ENCODE measurements at places on chromosomes 16 and 17. TPM values are rescaled to one million over a fixed set of nuclear protein-coding genes. Genes with fewer than 3 reads are reported as not detected.

DNA sequence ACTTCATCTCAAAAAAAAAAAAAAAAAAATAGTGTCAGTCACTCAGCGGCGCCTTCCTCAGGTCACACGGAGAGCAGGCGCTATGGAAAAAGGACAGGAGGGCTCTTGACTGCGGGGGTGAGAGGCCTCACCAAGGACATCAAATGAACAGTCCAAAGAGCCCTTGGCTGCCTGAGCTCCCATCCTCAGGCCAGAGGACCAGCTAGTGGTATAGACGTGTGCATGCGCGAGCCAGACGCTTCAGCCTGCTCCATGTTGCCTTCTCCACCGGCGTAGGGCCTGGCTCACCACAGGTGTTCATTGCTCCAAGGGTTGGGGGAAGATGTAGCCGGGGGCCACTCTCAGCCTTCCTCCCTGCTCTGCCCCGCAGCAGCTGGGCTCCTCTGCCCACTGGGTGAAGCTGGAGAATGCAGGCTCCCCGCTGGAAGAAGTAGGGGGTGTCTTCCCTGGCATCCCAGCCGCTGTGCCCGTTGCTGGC, 65.8 kb upstream of the PLCG2 start:
- no peak for DNase-seq

- DNase-seq, result no peak
These were observed 95.0 kb downstream of the RPTOR start for GRCh38 chr17:80639658-80640057.

DNA sequence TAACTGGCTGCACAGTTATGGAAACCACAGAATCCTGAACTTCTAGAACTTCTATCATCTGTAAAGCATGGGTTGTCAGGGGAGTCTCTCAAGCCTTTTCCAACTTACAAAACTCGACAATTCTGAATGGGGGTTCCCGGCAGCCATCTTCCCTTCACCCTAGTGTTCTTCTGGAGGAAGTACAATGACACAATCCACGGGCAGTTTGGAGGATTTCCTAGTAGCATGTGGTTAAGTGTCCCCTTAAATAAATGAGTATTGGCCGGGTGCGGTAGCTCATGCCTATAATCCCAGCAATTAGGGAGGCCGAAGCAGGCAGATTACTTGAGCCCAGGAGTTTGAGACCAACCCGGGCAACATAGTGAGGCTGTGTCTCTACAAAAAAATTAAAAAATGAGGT, 2.1 kb downstream of the SLC16A6 start:
- DNase-seq, result no peak

- DNase-seq, result no peak
These were observed 295.3 kb downstream of the SOX9 start for GRCh38 chr17:72416054-72416675.

DNA sequence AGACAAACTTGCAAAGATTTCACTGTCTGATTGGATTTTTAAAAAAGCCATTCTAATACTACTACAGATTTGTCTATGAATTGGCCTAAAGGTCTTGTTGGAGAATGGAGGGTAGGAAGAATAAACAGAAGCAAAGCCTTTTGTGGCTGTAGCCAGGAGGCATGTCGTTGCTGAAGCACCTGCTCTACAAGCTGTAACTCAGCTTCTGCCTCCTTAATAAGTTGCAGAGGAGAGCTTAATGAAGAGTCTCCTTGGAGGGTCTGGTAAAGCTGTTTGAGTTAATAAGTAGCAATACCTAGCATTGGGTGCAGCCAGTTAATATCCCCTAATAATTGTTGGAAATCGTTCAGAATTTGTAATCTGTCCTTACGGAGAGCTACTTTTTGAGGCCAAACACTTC, 10.0 kb upstream of the ZNF689 start:
- DNase-seq, result no peak

DNA sequence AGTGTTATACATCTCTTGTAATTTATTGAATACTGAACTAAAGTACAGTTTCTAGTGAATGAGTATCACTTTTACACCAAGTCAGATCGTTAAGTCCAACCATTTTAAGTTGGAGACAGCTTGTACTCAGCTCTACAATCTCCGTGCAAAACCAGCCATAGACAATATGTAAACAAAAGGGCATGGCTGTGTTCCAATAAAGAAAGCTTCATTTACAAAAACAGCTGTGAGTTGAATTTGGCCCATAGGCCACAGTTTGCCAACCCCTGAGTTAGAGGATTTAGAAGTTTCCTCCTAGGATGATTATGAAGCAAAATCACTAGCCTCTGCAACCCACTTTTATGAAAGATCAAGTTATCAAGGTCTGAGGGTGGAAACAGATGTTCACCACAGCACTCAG, 105.7 kb upstream of the RCVRN start:
- DNase-seq, result no peak

- DNase-seq, result no peak
These were observed 27.6 kb upstream of the CIBAR2 start for GRCh38 chr16:85139881-85140339.

- peak; percentile 63 for DNase-seq
These were observed 762 bp downstream of the CDK12 start for GRCh38 chr17:39461926-39462569.

GRCh38 chr17:47615766-47616424, 33.8 kb upstream of the KPNB1 start:
- DNase-seq, result no peak

DNA sequence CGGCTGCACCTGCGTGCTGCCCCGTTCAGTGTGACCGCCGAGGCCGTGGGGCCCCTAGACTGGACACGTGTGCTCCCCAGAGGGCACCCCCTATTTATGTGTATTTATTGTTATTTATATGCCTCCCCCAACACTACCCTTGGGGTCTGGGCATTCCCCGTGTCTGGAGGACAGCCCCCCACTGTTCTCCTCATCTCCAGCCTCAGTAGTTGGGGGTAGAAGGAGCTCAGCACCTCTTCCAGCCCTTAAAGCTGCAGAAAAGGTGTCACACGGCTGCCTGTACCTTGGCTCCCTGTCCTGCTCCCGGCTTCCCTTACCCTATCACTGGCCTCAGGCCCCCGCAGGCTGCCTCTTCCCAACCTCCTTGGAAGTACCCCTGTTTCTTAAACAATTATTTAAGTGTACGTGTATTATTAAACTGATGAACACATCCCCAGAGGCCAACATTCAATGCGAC, 1.7 kb downstream of the IL17C start:
- no peak for DNase-seq

- DNase-seq, result no peak
These were observed 46.4 kb upstream of the CDH13 start for GRCh38 chr16:82580298-82580890.

GRCh38 chr16:10668322-10669045, 26.2 kb downstream of the TEKT5 start:
- DNase-seq, result no peak

DNA sequence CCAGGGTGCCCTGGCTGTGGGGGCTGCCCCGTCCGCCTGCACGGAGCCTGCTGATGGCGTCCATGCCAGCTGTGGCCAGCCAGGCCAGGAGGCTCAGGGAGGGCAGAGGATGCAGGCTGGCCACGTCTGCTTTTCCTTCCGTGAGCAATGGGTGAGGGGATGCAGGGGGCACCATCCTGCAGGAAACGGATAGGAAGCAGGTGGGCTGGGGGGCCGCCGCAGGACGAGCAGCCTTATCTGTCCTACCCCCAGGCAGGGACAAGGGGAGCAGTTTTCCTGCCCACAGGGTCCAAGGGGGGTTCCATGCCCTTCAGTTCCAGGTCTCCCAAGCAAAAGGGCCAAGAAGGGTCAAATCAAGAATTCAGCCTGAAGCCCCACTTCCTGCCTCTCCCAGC, 6.8 kb downstream of the DUS1L start:
- no peak for DNase-seq

- DNase-seq, result peak; percentile 90
These were observed 10.3 kb downstream of the KRABD2 start for GRCh38 chr17:8366231-8366630.

DNA sequence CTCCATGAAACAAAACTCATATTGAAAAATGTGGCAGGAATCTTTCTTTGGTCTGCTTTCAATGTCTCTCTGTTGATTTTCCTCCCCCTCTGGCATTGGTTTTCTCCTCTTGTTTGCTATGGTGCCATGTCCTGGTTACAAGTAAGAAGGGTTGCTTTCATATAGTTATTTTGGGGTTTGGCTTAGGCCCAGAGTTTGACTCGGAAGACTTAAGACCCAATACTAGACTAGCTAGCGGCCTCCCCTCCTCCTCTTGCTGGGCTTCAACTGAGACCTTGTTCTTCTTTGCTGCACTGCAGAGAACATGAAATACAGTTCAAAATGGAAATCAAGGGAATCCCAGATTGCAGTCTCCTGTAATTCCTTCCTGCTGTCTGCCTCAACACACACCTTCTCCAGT, 30.0 kb upstream of the CLEC18A start:
- DNase-seq, result no peak

GRCh38 chr16:84548971-84549844, 44.7 kb upstream of the MEAK7 start:
- peak; percentile 52 for DNase-seq

- DNase-seq, result peak; percentile 77
These were observed 5.9 kb upstream of the UBE2O start for GRCh38 chr17:76458580-76459490.

GRCh38 chr16:78242239-78242630, 142.8 kb downstream of the WWOX start:
- no peak for DNase-seq

GRCh38 chr16:69311533-69312387, 610 bp downstream of the VPS4A start:
- no peak for DNase-seq

Gene G6PC1
- 0.09 TPM for polyA plus RNA-seq

Gene CDH3
- 0.20 TPM for polyA plus RNA-seq

Gene CCL16
- polyA plus RNA-seq, result 3.2 TPM

Gene CD300LB
- polyA plus RNA-seq, result 0.24 TPM

Gene FDXR
- 405 TPM for polyA plus RNA-seq

Gene KRTAP4-1
- polyA plus RNA-seq, result not detected

Gene CD300E
- polyA plus RNA-seq, result 2.4 TPM

Gene ZG16B
- polyA plus RNA-seq, result 0.81 TPM

Gene HEATR9
- polyA plus RNA-seq, result 0.13 TPM

Data from adrenal gland (tissue), 19 donors.